NCI-H1436 (cell line): ENCODE measurements at places on chromosomes 4 and X.

DNA sequence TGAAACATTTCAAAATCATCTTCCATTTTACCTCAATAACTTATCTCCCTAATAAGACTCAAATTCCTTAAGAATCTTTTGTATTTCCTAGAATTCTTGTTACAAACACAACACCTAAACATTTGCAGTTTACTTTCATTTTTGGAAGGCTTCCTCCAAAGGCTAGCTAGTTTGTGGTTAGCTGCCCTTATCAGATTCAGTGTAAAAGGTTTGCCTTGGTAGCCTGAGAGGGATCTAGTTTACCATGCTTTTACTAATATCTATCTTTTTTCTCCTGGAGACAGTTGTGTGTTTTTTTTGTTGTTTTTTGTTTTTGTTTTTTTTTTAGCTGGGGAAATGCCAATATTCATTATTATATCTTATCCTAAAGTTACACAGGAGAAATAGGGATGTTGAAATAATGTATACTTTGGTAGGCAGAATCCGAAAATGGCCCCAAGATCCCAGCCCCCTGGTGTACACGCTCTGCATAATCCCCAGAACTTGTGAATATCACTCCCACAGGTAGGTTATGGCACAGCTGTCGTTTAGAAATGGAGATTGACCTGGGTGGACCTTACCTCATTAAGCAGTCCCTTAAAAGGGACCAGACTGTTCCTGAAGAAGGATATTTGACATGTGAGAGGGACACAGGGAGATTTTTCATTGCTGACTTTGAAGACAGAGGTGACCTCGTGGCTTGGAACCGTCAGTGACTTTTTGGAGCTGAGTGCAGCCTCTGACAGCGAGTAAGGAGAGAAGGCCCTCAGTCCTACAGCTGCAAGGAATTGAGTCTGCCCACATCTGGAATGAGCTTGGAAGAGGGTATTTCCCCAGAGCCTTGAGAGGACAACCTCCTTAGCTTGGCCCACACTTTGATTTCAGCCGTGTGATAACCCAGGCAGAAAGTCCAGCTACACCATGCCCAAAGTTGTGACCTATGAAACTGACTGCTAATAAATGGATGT, 33.4 kb downstream of the SEPTIN11 start:
- no peak for DNase-seq

DNA sequence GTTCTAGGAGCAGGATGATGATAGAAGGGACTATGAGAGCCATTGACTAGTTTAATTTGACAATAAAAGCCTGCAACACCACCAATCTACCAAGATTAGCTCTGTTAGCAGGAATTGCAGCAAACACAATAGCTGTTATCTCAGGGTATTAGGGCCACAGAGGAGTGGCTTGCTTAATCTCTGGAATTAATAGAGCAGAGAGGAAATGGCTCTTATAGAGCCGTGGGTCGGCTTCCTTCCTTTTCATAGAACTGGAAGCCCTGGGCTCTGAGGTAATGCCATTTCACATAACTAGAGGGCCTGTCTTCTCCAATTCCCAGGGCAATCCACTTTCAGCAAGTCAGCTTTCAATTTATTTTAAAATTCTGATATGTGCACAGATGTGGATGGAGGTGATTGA, 83.0 kb downstream of the MAMLD1 start:
- DNase-seq = no peak

- no peak for DNase-seq
Measured at GRCh38 chrX:44570522-44570921, 27.9 kb upstream of the FUNDC1 start.

GRCh38 chr4:72383439-72383838, 185.6 kb downstream of the ADAMTS3 start:
- DNase-seq = no peak

- DNase-seq = no peak
Measured at GRCh38 chrX:15750611-15751154, 12.6 kb downstream of the CA5B start.

GRCh38 chr4:167826281-167826680, 266.1 kb upstream of the ANXA10 start:
- no peak for DNase-seq

DNA sequence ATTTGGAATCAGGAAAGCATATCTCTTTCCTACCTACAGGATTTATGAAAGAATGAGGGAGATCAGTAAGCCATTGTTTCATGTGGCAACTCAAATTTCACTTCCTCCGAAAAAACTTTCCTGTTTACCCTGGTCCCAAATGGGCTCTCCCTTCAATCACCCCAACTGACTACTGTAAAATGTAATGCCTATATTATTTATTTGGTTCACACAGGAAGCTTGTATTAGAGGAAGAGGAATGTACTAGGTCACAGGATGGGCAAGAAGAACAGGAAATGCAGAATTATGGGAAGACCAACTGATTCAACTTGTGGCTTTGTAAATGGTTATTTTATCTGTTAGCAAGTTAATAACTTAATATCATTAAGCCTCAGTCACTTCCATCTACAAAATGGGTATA, 23.1 kb downstream of the COL4A6 start:
- no peak for DNase-seq

DNA sequence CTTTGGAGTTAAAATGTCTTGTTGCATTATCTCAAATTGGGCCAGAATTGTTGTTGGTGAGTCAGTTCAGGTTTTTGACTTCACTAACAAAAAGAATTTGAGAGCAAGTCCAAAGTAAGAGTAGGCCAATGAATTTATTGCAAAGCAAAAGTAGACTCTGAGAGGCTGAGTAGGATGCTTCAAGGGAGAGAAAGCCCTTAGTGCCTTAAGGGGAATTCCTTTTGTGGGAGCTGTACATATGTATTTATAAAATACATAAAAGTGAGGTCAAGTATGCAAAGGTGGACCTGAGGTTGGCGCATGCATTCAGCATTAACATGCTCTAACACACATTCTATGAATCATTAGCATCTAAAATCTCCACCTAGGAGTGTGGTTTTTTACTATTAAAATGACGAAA, 565.4 kb downstream of the GRXCR1 start:
- no peak for DNase-seq

GRCh38 chrX:136666088-136666487, 18.1 kb downstream of the CD40LG start:
- DNase-seq = no peak

DNA sequence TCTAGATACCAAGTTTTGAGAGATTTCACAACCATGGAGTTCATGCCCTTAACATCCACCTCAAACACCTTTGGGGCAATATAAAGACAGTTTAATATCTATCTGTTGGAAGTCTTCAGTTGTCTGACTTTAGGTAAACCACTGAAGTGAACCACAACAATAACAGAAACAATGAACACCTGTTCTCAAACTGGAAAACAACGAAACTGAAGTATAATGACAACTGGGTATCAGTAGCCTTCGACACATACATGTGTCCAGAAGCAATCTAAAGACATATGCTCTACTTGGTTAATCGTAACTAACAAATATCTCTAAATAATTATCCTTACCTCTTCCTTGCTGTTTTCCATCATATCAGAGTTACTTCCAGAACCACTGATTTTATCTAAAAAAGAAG, 87.8 kb downstream of the ATRX start:
- DNase-seq = no peak

- DNase-seq = peak; percentile 93
Measured at GRCh38 chr4:140151699-140152012, 2.3 kb downstream of the MAML3 start.

- DNase-seq = no peak
Measured at GRCh38 chrX:31293409-31293808, 221.6 kb upstream of the FTHL17 start.

DNA sequence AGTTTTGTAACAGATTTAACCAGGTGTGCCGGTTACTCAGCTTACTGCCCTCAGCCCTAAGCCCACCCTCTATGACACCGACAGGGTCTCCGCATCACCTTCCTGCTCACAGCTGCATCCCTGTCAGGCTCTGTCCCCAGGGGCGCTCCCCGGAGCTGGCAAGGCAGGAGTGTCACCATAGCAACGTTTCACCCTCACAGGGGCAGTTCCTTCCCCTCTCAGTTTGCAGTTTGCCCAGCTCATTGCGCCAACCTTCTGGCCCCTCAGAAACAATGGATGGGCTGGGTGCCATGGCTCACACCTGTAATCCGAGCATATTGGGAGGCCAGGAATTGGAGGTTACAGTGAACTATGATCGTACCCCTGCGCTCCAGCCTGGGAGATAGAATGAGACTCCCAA, 42.6 kb downstream of the RGS12 start:
- DNase-seq = no peak

DNA sequence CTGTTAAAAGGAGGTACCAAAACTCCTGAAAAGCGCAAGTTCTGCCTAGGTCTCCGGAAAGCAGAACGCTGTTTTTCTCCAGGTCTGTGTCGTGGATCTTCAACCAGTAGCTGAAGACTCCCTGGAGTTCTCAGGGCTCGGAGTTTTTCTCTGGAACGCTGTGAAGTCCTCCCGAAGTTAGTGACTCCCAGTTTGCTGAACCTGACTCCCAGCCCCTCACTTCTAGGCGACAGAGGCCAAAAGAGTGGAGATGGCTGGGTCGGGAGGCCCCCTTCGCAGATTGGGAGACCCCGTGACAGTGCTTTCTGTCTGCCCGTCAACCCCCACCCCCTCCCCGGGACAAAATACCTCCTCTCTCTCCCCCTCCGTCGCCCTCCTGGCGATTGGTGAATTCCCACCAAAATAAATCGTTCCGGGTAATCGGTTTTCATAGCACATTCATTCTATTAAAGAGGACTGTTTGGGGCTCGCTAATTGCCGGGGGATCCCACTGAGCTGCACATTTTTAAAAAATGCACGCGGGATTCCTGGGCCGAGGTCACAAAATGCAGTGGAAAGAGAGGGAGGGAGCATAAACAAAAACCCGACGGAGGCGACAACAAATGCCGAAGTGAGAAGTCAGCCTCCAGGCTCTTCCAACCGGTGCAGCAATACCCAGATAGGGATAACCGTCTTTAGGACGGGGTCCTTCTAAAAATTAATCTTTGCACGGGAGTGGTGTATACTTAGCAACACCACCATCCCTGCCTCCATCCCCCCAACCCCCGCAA, 4.0 kb upstream of the MSX1 start:
- DNase-seq = no peak

DNA sequence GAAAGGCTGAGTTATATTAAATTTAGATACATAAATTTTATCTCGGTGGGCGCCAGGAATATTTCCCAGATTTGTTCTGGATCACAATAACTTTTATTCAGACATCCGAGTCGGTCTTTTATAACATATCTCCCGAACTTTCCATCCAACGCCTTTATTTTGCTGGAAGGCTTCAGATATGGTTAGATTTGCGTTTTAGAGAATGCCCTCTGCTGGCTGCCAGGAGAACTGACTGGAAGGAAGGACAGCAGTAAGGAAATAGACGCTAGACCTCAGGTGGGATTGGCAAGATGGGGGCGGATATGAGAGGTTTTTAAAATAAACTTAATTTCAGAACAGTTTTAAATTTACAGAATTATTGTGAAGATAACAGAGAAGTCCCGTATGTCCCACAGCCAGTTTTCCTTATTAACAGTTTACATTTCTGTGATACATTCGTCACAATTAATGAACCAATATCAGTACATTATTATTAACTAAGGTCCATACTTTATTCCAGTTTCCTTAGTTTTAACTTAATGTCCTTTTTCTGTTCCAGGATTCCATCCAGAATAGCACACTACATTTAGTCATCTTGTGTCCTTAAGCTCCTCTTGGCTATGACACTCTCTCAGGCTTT, 4.6 kb upstream of the KANTR start:
- DNase-seq = peak; percentile 61

GRCh38 chr4:1599491-1600210, 84.5 kb downstream of the FAM53A start:
- no peak for DNase-seq

DNA sequence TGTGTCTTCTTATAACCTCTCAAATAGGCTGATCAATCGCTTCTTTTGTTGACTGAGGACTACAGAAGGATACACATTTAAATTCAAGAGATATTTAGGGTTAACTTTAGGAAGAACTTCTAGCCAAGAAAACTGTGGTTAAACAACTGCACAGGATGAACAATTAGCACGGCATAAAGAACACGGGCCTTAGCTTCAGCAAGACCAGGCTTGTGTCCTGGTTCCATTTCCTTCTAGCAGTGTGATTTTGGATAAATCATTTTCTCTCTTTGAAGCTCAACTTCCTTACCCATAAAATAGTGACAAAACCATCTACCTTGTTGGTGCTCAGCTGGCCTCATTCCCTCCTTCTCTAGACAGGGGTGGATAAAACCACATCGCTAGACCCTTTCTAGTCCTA, 117.6 kb downstream of the TSPAN5 start:
- DNase-seq = no peak

DNA sequence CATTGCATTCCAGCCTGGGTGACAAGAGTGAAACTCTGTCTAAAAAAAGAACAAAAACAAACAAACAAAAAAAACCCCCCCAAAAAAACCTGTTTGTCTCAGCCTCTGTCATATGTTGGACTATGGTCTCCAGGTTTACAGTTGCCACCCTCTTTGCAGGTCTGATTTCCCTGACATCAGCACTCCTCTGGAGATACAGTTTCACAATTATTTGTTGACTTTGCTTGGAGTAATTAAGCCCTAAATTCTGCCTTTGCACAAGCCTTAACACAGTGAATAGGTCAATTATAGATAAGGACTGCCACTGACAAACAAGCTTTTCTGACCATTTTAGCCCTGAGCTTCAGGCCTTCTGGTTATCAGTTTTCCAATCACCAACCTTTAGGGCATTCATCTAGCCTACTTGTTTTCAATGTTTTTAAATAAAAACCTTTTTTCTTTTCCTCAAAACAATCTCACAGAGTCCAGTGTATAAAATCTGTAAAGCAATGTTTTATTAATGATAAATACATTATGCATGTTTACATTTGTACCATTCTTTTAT, 20.4 kb upstream of the MAPK10 start:
- DNase-seq = no peak

- DNase-seq = no peak
Measured at GRCh38 chrX:117508021-117508420, 608.6 kb downstream of the KLHL13 start.

DNA sequence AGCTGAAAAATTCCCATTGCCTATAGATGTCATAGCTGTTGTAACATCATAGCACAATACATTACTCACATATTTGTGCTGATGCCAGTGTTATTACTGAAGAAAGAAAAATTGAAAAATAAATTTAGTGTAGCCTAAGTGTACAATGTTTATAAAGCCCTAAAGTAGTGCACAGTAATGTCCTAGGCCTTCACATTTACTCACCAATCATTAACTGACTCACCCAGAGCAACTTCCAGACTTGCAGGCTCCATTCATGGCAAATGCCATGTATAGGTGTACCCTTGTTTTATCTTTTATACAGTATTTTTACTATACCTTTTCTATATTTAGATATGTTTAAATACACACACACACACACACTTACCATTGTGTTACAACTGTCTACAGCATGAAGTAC, 265.4 kb upstream of the MAGEB18 start:
- no peak for DNase-seq
